ENCODE measurements at places on chromosomes 2 and 18.

GRCh38 chr2:185208261-185208660, 530.3 kb upstream of the FSIP2 start:
- no peak for DNase-seq

GRCh38 chr2:65026154-65026553, 30.1 kb upstream of the CEP68 start:
- no peak for DNase-seq

GRCh38 chr2:143420313-143420712, 291.1 kb downstream of the ARHGAP15 start:
- no peak for DNase-seq

DNA sequence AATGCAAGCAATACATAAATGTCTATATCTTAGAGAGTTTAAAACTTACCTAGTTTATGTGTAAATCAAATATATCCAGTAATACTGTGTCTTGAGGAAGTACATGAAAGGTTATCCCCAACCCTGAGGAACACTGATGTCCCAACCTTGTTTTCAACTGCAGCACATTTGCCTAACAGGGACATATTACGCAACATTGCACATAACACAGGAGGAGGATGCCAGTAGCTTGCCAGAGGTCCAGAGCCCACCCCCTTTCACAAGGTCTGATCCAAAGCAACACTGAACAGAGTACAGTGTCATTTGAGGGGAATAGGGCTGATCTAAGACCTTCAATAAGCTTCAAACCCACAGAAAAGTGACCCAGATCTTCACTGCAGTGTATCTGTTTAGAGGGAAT, 678.5 kb downstream of the ARHGAP15 start:
- no peak for DNase-seq

DNA sequence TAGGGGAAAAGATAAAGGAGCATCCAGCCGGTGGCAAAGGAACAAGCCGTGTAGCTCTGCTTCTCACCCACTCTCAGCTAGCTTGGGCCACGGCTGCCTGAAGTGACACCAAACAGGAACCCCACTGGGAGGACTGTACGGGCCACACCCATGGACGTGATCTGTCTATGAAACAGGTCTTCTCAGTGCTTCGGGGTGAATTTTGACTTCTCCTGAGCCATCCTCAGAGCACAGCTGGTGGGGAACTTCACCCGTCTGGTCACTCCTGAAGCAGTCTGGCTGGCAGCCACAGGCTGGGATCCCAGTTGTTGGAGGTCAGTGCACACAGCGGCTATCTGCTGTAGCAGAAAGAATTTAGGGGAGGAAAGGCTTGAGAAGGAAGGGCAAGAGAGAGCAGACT, 223.8 kb downstream of the FAM210A start:
- no peak for DNase-seq

DNA sequence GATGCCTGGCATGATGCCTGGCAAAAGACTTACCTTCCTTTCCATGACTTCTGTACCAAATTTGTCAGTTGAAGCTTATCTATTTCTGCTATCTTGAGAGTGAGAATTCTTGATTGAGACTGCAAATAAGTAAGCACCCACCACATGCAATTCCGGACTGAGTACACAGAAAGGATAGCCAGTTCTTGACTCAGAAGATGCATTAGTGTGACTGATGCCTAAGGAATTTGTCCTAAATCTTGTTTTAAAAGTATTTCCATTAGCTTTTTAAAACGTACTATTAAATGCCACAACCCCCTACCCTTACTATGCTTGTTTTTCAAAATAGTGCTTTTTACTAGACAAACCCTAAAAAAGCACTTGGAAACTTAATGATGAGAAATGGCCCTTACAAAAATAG, 545 bp downstream of the MPP4 start:
- no peak for DNase-seq

All from naive thymus-derived CD4-positive, alpha-beta T cell (primary cell).